ENCODE measurements at places on chromosomes 7 and 10. TPM values are rescaled to one million over a fixed set of nuclear protein-coding genes. Genes with fewer than 3 reads are reported as not detected.

The CFAP46 gene
- 1.6 TPM for total RNA-seq

The ANXA11 gene
- 88.1 TPM for total RNA-seq

The ANKRD2 gene
- total RNA-seq: not detected

The LEP gene
- not detected for total RNA-seq

The DRGX gene
- total RNA-seq: not detected

The GPC2 gene
- total RNA-seq: 5.3 TPM

The GNGT1 gene
- not detected for total RNA-seq

The EPHB6 gene
- 7.4 TPM for total RNA-seq

The ADAM8 gene
- 5.1 TPM for total RNA-seq

The TMEM213 gene
- total RNA-seq: 0.03 TPM

The CDK13 gene
- total RNA-seq: 76.0 TPM

The ASB13 gene
- total RNA-seq: 9.2 TPM

The ACTL6B gene
- not detected for total RNA-seq

The ENTPD1 gene
- total RNA-seq: 8.9 TPM

The OR9A2 gene
- not detected for total RNA-seq

The ITPRID1 gene
- not detected for total RNA-seq

The FGFR2 gene
- 90.4 TPM for total RNA-seq

The SPDYE5 gene
- total RNA-seq: not detected

The CPA5 gene
- not detected for total RNA-seq

The GIMAP7 gene
- 0.33 TPM for total RNA-seq

The TEX36 gene
- not detected for total RNA-seq

The HMX3 gene
- not detected for total RNA-seq

The NUTM2D gene
- total RNA-seq: 5.0 TPM

The BLNK gene
- 6.9 TPM for total RNA-seq

The CPED1 gene
- total RNA-seq: 30.5 TPM

The LSM5 gene
- total RNA-seq: 36.4 TPM

The TYW1B gene
- total RNA-seq: 1.9 TPM

The SFTPA2 gene
- total RNA-seq: not detected

The STRIP2 gene
- total RNA-seq: 1.4 TPM

All from hepatocyte (in vitro differentiated cells).